Epithelial cell of prostate (primary cell): ENCODE measurements at places on chromosomes 16 and 17.
A peak's percentile ranks its signal among the peaks of the same experiment; 100 is the strongest.

- DNase-seq, result no peak
These were observed 3.5 kb downstream of the CDH13 start for GRCh38 chr16:82630219-82630618.

- DNase-seq, result no peak
These were observed 13.6 kb downstream of the GPATCH8 start for GRCh38 chr17:44489581-44489980.

DNA sequence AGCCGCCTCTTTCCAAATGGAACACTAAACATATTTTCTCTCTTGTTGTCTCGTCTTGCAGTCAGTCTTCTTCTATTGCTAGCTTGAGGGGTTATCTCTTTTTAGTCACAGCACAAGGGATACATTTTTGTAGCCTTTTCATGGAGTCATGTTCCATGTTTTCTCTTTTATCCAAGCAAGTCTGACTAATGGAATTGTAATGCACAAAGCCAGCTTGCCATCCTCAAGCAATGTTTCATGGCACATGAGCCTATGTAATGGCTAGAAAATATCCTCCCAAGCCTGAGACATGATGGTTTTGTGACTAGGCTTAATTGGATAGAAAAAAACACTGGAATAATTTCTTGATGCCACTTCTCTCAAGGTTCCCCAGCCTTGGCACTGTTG, 414.6 kb upstream of the GOT2 start:
- DNase-seq, result no peak

DNA sequence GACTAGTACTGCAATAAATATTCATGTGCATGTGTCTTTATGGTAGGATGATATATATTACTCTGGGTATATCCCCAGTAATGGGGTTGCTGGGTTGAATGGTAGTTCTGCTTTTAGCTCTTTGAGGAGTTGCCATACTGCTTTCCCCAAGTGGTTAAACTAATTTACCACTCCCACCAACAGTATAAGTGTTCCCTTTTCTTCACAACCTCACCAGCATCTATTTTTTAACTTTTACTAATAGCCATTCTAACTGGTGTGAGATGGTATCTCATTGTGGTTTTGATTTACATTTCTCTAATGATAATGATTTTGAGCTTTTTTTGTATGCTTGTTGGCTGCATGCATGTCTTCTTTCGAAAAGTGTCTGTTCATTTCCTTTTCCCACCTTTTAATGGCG, 32.9 kb downstream of the ITGAM start:
- no peak for DNase-seq

DNA sequence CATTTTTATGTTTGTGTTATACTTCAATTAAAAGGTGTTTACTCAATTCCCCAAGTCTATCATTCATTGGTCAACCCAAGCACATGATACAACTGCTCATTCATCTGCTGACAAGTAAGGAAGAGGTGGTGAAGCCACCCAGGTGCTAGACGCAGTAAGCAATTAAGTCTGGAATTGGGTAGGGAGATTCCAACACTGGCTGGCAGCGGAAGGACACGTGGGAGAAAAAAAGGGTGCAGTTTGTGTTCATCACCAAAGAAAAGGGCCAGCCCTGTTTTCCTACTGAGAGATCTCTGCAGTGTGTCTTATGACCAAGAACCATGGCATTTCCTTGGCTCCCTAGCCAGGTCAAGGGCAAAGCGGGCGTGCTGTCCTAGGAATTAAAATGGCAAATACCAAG, 11.8 kb upstream of the ZNF23 start:
- DNase-seq, result peak; percentile 51

DNA sequence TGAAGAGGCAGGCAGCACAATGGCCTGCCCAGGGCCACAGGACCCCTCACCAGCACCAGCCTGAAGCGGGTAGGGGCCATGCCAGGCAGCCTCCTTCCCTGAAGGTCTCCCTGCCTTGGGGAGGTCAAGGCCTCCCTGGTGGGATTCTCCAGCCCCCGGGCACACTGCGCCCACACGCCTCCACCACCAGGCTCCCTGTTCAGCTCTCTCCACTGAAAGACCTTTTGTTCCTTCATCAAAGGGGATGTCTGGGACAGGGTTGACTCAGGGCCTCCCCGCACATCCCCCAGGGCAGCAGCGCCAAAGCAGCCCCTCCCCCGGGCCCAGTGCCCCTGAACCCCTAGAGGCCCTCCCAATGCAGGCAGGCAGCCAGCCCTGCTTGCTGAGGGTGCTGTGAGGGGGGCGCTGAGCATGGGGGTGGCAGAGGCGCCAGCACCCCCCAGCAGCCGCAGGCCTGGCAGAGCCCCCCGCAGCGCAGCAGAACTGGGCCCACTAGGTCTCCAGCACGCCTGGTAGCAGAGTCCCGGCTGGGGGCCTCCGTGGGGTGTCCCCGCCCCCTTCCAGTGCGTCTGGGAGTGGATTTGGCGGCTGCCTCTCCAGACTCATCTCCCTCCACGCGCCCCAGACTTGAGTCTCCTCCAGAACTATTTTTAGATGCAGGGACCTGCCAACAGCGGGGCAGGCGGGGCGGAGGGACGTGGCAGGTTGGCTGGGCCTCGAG, 13.1 kb downstream of the BCAR1 start:
- no peak for DNase-seq

GRCh38 chr17:46194393-46195216, 1.4 kb upstream of the KANSL1 start:
- DNase-seq, result no peak

GRCh38 chr17:11981862-11982261, 15.4 kb downstream of the ZNF18 start:
- DNase-seq, result no peak

DNA sequence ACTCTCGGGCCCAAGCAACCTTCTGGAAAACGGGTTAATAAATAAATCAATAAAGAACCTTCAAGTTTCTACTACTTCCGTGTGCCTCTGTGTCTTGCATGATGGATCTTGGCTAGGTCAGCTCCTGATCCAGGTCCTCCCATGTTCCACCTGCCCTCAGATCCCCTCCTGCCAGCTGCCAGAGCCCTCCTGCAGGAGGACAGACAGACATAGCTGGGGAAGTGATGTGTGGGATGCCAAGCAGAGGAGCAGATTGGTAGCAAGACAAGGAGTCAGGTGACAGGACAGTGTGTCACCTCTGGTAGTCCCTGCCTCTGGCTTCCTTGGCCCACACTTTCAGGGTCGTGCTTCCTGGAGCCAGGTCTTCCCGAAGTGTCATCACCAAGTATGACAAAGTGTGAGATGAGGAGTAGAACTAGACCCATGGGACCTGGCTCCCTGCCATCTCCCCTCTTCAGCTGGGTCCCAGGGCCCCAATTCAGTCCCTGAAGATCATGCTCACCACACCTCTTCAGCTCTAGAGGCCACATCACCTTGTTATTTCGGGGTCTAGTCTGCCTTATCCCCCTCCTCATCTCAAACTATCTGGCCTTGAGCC, 1.0 kb upstream of the EPN3 start:
- DNase-seq, result no peak

DNA sequence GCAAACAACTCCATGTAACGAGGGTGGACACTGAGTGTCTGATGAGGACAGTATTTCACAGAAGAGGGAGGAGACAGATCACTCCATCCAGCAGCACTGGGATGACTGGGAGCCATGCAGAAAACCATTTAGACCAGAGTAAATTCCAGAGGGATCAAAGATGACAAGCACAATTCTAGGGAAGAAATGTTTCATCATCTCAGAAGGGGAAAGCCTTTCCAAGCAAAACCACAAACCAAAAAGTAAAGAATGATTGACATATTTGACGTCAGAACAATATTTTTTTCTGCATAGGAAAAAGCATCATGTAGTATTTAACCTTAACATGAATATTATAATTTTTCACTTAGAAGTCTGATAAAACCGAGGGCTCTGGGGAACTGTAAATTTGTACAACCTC, 4.8 kb downstream of the DNASE1 start:
- DNase-seq, result no peak

GRCh38 chr16:69077251-69077650, 28.2 kb upstream of the HAS3 start:
- DNase-seq, result peak; percentile 86

DNA sequence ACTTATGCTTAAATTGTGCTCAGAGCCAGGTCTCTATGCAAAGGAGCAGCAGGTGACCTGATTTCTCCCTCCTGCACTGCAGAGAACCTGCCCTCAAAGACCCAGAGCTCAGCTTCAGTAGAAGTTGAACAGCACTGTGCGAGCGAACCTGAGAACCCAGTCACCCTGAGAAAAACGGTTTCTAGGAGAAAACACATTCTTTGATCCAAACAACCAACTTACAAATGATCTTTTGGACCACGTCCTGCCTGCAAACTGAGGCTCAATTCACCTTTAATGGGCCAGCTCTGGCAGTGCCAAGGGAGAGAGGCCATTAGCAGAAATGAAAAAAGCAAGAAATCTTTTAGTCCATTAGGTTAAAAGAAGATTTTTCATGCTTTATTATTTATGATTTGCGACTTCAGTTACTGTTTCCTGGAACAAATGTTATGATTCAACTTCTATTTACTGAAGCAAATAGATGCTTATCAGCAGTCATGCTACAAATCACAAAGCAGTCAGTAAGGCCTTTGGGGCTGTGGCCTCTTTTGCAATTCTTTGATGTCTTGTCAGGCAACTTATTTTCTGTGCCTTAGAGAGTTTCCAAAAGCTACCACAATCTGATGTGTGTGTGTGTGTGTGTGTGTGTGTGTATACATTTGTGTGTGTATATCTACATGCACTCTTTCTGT, 65.7 kb upstream of the LRRC37A3 start:
- peak; percentile 68 for DNase-seq

- DNase-seq, result no peak
These were observed 10.6 kb downstream of the ZFHX3 start for GRCh38 chr16:73037331-73037745.

- DNase-seq, result no peak
These were observed 11.7 kb downstream of the TUBB3 start for GRCh38 chr16:89934611-89935553.

DNA sequence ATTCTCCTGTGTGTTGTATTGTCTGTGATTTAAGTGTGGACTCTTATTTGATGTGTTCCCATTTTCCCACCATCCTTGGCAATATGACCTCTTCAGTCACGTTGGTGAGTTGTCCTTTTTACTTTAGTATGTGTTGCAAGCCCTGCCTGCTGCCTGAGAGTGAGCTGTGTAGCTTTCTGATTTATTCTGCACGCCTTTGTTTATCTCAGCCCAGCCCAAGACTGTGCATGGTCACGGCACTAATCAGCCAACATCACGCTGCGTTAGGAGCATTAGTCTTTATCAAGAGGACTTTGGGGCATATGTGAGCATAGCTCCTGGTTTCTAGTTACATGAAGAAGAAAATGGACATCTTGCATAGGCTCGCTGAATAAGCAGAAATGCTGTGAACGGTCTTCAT, 6.0 kb downstream of the TOM1L1 start:
- DNase-seq, result no peak

DNA sequence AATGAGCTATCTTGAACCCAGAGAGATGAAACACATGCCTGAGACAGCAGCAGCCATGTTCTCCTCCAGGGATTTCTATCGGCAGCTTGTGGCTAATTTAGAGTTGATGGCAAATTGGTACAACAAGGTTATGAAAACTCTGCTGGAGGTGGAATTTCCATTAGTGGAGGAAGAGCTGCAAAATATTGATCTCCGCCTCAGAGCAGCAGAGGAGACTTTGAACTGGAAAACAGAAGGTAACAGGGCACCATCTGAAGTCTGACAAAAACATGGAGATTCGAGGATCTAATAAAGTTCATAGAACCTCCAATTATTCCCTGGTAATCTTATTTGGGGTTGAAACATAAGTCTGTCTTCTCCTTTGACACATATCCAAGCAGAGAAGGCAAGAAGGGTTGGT, 52.8 kb downstream of the DNAH9 start:
- DNase-seq, result no peak

DNA sequence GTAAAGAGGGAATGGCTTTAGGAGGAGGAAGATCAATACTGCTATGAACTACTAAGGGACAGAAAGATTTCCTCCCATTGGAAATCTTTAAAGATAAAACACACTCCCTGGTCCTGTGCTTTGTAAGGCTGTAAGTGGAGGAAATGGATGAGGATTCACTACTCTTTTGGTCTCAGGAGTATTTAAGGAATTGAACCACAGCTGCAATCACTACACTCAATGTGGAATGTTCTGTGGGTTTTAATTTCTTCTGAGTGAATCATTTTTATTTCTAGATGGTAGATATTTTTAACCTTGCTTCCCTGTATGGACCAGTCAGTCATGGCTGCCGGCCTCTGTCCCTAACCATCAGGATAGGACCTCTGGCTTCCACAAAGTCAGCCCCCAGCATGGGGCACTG, 65.6 kb downstream of the SDR42E1 start:
- DNase-seq, result no peak

DNA sequence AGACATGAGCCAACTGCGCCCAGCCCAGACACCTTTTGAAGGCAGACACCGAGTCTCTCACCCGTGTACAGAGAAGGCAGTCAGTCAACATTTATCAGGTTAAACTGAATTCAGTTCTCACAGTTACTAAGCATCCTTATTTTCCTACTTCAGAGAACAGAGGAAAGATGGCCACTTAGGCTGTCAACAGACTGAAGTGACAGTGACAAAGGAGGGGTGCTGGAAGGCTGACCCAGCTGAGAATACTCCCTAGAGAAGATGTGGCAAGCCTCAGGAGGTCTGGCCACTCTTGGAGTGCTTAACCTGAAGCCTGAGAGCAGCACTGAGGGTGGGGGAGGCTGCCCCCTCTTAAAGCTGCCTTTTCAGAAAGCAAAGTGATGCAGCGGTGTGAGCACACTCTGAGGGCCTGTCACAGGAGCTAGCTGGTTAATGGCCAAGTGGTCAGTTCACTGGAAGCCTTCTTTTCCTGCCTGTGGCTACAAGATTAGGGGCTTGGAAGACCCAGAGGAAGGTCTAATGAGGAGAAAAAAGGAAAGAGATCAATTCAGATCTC, 51.0 kb upstream of the SREBF1 start:
- no peak for DNase-seq

DNA sequence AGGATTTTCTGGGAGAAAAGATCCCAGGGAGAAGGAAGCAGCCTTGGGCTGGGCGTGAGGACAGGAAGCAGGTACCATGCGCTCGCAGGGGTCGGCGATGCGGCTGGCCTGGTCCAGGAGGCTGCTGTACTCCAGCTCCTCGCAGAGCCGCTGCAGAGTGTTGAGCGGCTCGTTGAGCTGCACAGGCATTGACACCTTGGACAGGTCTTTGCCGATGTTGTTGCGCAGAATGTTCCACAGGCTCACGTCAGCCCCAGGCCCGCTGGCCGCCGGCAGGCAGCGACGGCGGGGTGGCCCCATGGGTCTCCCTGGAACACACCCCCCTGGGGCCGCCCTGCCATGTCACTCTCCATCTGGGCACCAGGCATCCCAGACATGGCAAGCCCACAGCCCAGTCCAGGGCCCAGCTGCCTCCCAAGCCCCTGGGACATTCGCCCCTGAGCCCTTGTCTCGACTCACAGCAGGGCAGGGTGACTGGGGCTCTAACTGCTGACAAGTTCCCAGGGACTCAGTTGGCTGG, 8.0 kb downstream of the OSBPL7 start:
- DNase-seq, result no peak

DNA sequence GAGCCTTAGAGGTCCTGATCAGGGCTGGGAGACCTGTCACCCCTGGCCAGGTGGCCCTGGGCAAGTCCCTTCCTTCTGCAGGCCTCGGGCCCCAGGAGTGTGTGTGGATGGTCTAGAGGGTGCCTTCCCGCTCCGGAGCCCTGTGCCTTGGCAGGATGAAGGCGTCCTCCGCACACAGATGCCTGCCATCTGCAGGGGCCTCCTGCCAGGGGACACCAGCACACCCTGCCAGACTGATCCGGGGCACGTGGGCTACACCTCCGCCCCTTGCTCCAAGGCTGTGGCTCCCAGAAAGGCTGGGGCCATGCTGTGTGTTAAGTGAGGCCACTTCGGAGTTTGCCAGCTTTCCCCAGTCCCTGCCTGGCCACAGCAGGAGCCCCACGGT, 30.7 kb downstream of the NPTX1 start:
- no peak for DNase-seq

- no peak for DNase-seq
These were observed 109.3 kb upstream of the METRNL start for GRCh38 chr17:82970067-82970466.
